Stimulated activated CD8-positive, alpha-beta memory T cell treated with anti-CD3 and anti-CD28 coated beads, Interleukin-4, amount 100 ng/mL, for 1 hour (primary cell): ENCODE measurements at places on chromosomes 3 and 15.

GRCh38 chr3:175948041-175948440 is 1088.9 kb downstream of the NAALADL2 start:
- DNase-seq = no peak

DNA sequence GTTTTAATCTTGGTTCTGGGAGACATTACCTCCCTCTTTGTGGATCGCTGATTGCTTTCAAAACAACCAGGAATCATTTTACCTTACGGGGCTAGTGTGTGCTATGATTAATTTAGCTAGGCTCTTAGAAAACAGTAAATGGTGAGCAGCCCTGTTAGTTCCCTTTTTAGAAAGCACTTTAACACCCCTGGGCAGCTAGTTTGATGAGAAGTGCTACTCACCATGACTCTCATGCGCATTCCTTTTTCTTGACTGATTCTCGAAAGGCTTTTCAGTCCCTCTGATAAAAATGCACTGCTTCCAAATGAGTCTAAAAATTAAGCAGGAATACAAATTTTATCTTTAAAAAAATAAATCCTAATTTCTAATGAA is 75.3 kb upstream of the LEKR1 start:
- DNase-seq = no peak

- no peak for DNase-seq
Observed at GRCh38 chr3:81823882-81824395, 62.5 kb upstream of the GBE1 start.

GRCh38 chr3:13879102-13879945 is 547 bp downstream of the WNT7A start:
- DNase-seq = no peak

GRCh38 chr15:99125061-99125891 is 20.4 kb downstream of the SYNM start:
- DNase-seq = no peak

DNA sequence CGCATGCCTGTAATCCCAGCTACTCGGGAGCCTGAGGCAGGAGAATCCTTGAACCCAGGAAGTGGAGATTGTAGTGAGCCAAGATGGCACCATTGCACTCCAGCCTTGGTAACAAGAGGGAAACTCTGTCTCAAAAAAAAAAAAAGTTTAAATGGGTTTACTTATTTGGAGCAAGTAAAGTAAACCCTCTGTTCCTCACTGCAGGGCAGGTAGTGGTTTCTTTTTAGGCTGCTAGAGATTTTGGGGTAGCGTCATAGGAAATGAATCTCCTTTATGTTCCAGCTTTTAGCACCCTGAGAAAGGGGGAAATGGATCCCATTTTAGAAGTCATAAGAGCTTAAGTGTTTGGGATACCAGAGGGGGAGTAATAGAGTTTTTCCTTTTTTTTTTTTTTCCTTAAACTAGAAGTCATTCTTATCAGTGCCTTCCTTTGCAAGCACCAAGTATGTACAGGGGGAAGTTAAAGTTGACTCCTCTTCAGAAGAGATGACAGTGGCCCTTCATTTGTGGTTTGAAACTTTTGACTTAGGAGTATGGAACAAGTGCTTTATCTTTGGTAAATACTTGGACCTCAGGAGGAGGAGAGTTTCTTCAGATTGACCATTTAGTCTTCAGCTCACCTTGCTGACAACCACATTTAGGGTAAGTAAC is 8.0 kb downstream of the PXK start:
- no peak for DNase-seq

- DNase-seq = no peak
Observed at GRCh38 chr3:192901435-192901834, 16.2 kb downstream of the MB21D2 start.

GRCh38 chr3:188824566-188824965 is 347.2 kb upstream of the TPRG1 start:
- DNase-seq = no peak

DNA sequence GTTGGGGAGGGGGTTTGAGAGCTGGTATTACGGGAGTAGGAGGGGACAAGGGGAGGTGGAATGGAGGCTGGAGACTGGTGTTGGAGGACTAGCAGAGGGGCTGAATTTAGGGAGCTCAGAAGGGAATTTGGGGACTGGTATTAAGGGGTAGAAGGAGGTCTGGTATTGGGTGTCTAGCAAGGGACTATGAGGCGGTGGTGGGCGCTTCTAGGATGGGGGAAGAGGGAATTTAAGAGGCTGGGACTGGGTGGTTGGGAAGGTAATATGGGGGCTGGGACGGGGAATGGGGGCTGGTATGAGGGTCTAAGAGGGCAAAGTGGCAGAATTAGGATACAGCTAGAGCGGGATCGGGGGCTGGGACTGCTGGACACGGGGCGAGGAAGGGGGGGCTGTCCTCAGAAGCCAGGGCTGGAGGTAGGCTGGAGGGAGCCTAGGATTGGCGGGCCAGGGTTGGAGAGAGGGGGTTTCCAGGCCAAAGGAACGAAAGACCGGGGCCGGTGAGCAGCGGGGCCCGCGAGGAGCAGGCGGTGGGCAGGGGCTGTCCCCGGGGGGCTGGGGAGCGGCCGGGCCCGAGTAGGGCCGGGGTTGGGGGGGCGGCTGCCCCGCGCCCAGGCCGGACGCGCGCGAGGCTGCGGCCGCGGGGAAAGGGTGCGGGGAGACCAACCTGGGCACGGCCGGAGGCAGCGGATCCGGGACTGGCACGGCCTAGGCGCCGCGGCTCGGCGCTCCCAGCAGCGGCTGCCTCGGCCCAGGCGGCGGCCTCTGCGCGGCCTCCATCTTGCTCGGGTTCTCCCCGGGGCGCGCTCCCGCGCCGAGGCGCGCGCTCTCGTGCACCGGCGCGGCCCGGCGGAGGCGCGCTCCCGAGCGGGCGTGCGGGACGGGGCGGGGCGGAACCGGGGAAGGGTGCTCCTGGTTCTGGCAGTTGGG is at the start of gene LHFPL4:
Gene LHFPL4 (minus strand): TSS at position 802 of the 927 bp plus-strand sequence. CDS start 1,143 bp downstream, outside the sequence.
- DNase-seq = no peak

DNA sequence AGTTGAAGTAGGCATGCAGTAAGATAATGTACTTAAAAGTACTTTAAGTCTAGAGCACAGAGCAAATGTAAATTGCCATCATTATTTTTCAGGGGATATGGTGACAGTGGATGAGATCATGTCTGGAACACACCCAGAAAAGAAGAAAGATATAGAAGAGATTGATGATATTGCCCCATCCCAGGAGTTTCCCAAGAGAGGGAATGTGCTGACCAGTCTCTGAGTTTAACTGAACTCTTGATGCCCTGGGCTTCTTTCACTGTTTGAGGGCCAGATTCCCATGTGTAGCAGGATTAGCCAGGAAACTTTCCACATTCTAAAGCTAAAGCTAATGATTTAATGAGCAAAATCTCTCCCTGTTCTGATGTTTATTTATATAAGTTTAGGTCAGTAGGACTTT is 366.8 kb upstream of the UMPS start:
- no peak for DNase-seq

DNA sequence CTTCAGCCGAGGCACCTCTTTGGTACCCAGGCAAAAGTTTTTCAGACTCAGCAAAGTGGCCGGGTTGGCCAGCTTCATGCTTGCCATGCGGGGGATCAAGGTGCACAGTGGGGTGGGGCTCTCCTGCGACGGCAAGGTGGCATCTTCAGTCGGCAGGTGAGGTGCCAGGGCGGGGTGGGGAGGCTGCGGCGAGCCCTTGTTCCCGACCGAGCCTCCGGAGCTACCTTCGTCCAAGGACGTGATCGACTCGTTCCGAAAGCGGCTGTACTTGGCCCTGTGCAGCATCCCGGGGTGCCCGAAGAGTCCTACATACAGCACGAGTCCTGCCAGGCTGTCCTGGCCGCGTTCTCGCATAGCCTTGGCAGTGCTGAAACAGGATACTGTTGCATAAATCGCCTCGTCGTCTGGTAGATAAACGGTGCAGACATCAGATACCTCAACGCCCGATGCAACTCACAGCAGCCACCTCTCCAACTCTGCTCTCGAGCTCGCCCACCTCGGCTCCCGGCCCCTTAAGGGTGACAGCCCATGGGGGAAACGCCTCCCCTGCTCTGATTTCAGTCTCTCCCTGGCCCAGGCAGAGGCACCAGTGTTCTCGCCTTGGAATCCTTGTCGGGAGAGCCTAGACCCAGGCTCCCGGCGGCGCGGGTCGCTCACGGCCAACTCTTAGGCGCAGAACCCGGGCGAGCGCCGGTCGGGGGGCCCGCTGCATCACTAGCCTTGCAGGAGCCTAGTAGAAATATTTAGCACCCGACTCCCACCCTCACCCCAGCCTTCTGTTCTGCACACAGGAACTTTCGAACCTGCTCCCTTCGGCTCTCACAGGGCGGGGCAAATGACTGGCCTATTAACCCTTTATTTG is 826 bp downstream of the SHC4 start:
- no peak for DNase-seq

DNA sequence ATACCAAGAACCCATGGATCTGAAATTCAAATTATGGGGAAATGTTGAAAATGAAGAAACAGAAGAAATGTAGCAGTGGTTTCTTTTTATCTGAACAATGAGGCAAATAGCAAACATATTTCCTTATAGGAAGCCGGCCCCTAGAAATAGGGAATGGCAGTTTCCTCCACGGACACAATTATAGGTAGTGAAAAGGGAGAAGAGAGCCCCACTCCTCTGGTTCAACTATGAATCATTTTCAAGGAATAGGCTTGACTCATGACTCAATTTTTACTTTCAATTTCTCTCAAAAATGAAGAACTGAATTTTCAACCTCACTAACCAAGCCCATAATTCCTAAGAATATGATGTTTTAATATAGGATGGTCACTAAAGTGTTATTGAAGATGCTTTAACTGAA is 243.1 kb downstream of the MECOM start:
- DNase-seq = no peak

DNA sequence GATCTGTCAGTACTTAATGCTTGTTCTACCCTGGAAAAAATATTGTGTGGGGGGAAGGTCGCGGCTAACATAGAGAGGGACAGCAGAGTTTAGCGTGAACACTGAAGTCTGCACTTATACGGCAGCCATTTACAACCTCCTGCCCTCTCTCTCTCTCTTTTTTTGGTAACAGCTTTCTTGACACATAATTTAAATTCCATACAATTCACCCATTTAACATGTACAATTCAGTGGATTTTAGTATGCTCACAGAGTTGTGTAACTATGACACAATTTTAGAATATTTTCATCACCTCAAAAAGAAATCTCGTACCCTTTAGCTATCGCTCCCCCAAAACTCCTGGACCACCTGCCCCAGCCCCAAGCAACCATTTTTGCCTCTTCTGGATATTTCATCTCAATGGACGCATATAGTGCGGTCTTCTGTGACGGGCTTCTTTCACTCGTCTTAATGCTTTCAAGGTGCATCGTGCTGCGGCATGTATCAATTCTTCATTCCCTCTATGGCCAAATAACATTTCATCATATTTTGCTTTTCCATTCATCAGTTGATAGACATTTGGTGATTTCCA is 141.8 kb downstream of the XXYLT1 start:
- no peak for DNase-seq

DNA sequence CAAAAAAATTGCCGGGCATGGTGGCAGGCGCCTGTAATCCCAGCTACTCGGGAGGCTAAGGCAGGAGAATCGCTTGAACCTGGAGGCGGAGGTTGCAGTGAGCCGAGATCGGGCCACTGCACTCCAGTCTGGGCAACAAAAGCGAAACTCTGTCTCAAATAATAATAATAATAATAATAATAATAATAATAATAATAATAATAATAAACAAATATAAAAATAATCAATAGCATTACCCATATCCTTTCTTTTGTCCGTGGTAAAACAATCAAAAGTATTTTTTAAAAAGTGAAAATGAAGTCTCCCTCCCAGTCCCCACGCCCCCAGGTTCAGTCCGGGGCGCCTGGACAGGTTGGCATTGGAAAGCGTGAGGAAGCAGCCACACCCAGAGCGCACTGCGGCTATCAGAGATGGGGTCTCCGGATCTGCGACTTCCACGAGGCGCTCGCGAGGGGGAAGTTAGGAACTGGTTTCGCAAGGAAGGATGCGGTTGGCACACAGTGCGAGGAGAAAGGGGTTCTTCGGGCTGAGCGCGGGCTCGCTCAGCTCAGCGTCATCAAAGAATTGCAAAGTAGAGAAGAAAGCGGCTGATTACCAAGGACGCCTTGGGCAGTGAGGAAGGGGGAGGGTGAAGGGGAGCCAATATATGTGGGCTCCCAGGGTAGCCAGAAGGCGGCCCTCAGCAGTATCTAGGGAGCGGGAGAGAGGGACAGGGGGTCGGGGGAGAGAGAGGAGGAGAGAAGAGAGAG is 69.5 kb upstream of the EPHB3 start:
- no peak for DNase-seq

DNA sequence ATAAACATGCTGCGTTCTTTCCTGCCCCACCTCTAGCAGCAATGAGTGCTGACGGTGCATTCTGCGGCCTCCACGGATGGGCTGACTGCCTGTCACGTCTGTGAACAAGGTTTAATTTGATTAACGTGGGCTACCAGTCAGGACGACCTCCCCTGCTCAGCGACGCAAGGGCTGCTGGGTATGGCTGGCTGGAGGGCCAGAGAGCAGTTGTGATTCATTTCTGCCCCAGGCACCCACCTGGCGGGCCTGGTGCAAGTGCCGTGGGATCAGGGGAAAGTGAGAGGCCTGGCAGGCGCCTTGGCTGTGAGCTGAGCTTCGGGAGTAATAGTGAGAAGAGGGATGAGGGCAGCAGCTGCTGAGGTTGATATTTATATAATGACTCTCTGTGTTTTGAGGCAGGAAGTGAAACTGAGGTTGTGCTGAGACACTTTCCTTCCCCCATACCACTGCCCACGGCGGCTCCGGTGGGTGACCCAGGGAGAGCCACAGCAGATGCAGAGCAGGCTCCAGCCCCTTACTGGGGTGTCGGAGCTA is 190.4 kb upstream of the BCL6 start:
- DNase-seq = no peak

DNA sequence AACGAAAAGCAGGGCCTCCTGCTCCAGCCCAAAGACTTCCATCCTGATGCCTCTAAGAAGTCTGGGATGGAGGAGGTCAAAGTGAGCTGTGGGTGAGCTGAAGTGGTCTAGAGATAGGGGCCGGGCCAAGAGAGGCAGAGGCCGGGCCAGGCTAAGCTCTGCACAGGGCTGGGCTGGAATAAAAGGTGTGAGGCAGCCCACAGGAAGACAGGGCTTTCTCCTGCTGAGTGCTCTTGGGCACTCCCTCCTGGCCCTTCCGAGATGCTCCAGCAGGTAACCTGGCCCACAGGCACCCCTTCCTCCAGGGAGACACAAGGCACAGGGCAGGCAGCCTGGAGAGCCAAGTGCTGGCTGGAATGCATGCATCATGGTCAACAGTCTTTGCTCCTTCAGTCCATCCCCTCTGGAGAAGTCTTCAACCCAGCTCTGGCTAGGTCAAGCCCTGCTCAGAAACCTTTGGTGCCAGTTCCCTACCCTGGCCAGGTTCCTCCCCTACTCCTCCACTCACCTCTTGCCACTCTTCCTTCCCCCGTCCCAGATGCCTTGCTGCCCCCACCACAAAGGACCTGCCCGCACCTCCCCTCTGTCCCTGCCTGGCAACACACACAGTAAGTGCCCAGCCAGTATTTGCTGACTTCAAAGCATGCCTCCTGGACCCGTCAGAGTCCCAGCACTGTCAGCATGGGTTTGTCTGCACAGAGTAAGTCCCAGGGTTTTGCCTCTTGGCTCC is 93.6 kb downstream of the SEC22A start:
- no peak for DNase-seq
